ENCODE measurements at places on chromosomes 3 and 15. TPM values are rescaled to one million over a fixed set of nuclear protein-coding genes. Genes with fewer than 3 reads are reported as not detected.

The BFSP2 gene
- not detected for polyA plus RNA-seq

The ISLR gene
- 0.09 TPM for polyA plus RNA-seq

The RFT1 gene
- 11.3 TPM for polyA plus RNA-seq

The ARPP21 gene
- polyA plus RNA-seq = not detected

The ITIH3 gene
- not detected for polyA plus RNA-seq

The NDN gene
- polyA plus RNA-seq = 48.1 TPM

The GOLGA6L4 gene
- polyA plus RNA-seq = 3.1 TPM

GRCh38 chr3:43180027-43180426 lies 74.1 kb upstream of the POMGNT2 start:
- DNase-seq = no peak

DNA sequence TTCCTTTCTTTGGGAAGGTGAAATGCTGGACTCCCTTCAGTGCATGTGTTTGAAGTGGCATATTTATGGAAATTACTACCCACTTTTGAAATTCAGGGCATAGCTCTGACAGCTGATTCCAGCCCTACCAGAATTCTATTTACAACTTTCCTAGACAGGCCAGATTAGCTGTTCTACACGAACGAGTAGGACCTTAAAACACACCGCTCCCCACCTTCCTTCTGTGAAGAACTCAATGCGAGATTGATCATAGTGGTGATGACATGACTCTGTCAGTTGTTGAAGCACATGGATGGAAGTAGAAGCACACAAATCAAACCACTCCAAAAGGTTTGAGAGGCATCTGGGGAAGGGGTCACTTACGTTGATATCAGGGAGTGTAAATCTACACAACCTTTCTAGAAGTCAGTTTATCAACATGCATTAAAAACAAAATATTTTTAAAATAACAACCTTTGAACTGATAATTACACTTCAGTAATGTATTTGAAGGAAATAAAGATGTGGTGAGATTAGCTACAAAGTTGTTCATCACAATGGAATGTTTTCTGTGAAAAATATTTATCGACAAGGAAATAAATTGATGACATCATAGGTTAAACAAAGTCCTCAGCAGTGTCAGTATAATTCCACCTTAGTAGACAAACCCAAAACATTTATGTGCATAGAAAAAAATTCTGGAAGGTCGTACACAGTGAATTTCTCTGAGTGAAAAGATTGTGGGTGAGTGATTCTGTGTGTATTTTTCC lies 29.8 kb downstream of the RARB start:
- no peak for DNase-seq

GRCh38 chr3:34213478-34213877 lies 415.0 kb downstream of the PDCD6IP start:
- DNase-seq = peak; percentile 5

DNA sequence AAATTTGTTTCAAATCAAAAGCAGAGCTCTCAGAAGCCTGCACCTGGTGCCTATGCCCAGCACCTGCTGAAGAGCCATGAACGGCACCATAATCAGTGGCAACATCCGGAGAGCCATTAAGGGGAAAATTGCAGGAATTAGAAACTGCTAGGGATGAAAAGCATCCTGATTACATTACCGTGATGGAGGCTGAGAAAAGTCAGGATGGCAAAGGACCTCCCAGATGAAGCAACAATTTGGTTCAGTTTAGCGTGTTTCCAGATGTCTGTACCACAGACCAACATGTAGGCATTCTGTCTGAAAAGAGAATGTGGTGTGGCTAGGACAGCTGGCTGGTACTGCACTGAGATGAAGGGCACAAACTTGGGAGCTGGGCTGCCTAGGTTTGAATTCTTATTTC lies 106.1 kb downstream of the EOMES start:
- DNase-seq = no peak

GRCh38 chr3:112319516-112320276 lies 13.3 kb upstream of the CD200 start:
- no peak for DNase-seq

- peak; percentile 92 for DNase-seq
Observed at GRCh38 chr3:49017971-49018706, at the start of gene DALRD3. Gene DALRD3, minus strand, starts transcription at chr3:49018580. Its CDS starts 16 bp downstream, at chr3:49018564.

- peak; percentile 42 for DNase-seq
Observed at GRCh38 chr3:46408853-46409252, 1.8 kb downstream of the CCRL2 start.

GRCh38 chr3:135503760-135504686 lies 461.5 kb upstream of the PPP2R3A start:
- DNase-seq = peak; percentile 95

DNA sequence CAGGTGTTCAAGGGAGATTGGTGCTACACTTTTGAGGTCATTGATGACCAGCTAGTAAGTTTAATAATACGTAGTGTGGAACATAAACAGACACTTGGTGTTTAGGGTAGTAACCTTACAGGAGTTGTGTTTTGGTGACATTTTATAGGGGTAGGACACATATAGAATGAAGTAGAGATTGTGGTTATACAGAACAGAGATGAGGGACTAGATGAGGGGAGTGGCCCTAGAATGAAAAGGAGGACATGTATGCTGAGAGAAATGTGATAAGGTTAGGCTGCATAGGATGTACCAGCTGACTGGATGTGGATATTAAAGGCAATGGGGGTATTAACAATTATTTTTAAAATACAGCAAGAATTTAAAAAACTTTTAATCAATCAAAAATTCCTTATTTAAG lies 8.0 kb downstream of the MBNL1 start:
- no peak for DNase-seq

DNA sequence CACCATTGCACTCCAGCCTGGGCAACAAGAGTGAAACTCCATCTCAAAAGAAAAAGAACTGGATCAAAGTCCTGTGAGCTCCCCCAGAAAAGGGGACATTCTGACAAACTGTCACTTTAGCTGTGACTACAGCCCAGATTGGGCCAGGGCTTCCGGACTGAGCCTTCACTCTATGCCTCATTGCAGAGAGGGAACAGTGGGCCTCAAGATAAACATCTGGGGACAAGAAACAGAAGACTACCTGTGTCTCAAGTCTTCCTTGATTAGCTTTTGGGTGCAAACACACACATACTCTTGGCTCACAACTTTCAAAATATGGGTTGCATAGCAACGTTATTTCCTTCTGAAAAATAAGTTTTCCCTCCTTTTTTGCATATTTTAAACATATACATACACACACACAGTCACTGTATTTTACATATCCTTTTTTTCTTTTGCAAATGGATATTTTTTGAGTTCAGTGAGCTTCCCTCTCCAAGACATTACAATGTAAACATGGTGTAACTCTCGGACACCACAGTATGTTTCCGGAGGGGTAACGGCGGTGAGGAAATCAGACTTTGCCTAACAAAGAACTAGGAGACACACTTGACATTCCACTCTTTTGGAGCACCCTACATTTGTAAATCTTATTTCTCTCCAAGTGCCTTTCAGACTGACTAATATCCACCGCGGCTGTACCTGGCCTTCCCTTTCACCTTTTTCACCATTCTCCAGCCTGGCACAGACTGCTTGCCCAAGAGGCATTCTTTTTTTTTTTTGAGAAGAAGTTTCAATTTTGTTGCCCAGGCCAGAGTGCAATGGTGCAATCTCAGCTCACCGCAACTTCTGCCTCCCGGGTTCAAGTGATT lies 3.5 kb downstream of the TKT start:
- peak; percentile 84 for DNase-seq

DNA sequence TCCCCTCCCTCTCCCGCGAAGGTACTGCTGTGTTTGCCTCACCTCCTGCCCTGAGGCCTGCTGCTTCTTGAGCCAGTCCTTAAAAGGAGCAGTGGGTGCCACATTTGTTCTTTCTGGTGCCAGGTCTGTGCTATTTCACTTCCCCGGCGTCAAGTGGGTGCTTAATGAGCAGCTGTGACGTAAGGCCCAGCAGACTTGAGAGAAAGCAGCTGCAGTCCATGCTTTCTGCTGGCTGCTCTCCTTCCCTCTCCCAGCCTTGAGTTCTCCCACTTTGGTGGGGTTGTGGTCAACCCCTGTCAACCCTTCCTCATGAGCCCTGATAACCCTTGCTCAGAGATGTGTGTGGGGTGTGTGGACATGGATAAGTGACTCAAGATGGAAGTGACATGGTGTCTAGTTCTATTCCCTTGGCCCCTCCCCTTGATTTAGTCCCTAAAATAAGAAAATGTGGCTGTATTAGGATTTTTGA lies 6.9 kb downstream of the INAFM2 start:
- no peak for DNase-seq

DNA sequence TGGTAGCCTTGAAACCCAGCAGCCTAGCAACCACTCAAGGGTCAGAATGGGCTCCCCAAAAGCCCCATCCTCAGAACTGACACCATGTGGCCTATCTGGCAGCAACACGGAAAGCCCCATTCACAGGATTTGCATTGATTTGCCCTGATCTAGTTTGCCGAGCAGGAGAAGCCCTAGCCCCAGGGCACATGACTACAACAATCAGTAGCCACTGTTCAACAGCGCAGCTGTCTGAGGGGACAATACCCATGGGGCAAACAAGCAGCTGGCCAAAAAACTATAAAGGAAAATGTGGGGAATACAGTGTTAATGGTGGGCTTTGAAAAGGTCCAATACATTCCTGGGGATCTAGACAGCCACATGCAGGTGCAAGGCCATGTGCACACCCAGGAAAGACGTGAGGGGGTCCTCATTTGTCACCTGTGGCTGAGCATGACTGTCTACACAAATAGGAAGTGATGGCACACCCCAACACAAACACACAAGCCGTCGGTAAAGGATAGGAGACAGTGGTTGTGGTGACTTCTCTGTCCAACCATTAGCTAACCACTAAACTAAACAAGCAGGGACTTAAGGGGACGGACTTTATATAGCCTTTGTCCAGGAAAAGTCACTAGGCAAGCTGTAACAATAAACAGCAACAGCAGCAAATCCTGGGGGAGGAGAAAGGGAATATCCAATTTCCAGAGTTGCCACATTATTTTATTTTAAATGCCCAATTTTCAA lies 113.7 kb downstream of the LRIG1 start:
- DNase-seq = no peak

DNA sequence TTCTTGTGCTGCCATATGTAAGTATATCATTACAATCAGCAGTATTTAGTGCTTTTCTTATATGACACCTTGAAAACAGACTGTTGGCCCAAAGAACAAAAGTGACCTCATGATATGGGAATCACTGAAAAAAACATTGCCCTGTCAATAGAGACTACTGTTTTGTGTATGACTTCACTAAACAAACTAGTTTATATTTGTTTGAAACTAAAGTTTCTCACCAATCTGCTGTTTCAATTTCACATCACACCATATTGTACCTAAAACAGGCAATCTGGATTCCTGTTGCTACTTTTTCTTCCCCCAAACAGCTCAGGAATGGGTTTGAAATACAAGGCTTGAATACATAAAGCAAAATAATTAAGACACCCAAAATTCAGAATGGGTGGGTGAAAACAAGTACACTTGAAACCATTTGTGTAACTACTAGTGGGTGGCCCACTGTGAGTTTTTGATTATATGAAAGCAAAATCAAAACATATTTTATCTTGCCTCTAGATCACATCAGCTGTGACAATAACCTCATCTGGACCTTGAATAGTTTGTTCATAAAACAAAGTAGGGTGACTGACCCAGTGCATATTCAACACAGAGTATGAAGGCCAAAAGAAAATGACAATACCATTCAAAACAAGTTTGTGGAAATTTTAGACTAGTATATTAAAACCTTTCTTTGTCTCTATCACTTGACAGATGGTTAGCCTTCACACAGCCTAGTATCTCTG lies 5.9 kb downstream of the ZBTB20 start:
- no peak for DNase-seq

- no peak for DNase-seq
Observed at GRCh38 chr3:51622413-51622812, 48.6 kb upstream of the TEX264 start.

- no peak for DNase-seq
Observed at GRCh38 chr3:38148311-38148882, 9.9 kb downstream of the MYD88 start.

GRCh38 chr15:38076786-38077185 lies 142.3 kb downstream of the TMCO5A start:
- peak; percentile 67 for DNase-seq

GRCh38 chr15:39438260-39438659 lies 142.6 kb upstream of the THBS1 start:
- DNase-seq = no peak

DNA sequence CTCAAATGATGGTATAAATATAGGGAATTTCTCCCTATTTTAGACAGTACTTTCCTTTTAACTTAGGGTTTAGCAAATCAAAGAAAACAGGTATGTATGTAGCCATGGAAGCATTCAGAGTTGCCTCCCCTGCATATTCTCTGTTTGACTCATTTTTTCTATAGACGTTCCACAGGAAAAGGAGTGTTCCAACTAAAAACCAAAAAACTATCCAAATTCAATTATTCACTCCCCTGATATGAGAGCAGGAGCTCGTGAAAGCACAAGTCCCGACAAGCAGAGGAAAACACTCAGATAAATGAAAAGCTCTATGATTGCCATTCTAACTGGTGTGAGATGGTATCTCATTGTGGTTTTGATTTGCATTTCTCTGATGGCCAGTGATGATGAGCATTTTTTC lies 119.5 kb downstream of the FRMD5 start:
- no peak for DNase-seq

- no peak for DNase-seq
Observed at GRCh38 chr15:97461226-97461625, 499.3 kb upstream of the ARRDC4 start.

DNA sequence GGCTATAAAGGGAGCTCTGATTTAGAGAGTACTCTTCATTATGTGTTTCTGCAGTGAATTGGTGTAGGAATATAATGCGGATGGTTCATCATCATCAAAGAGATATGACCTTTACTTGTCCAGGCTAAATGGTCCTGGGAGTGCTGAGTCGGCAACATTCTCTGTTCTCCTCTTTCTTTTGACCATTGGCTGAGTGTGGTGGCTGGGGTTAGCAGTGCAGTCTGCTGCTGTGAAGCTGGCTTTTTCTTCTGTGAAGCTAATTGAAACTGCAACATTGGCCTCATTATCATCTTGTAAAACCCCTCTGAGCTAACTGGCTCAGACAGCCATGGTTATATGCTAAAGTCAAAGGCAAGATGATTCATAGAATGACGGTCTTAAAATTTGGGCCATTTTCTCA lies 83.8 kb downstream of the THRB start:
- peak; percentile 37 for DNase-seq

DNA sequence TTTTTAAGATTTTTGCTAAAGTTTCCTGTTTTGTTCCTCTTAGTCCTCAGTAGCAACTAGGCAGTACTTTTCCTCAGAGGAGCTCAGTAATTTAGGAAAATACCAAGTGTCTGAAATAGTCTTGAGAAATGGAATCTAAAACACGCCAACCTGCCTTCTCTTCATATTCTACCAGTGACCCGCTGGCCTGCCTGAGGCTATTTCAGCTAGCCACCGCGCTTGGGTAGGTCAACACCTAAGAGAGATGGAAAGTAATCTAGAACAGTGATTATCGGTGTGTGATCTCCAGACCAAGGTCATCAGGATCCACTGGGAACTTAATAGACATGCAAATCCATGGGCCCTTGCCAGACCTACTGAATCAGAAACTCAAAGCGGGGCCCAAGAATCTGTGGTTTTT lies 7.5 kb downstream of the LCTL start:
- no peak for DNase-seq
